ENCODE measurements at places on chromosomes 5 and 9.
A peak's percentile ranks its signal among the peaks of the same experiment; 100 is the strongest.

DNA sequence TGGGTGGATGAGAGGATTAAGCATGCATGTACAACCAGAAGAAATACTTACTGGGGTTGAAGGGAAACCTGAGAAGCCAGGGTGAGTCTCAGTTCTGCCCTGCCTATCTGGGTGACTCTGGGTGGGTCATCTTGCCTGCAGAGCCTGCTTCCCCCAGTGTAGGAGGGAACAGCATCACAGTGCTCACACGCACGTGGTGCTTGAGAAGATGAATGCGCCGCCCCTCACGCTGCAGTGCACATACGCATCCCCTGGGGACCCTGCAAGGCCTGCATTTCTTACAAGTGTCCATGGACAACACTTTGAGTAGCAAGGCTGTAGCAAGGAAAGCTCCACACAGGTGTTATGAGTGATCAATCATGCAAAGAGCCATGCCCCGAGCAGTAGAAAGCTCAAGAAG is 18.7 kb upstream of the GABBR2 start:
- no peak for DNase-seq
- H3K27me3 ChIP-seq = no peaks in the 10 kb centered on the region

DNA sequence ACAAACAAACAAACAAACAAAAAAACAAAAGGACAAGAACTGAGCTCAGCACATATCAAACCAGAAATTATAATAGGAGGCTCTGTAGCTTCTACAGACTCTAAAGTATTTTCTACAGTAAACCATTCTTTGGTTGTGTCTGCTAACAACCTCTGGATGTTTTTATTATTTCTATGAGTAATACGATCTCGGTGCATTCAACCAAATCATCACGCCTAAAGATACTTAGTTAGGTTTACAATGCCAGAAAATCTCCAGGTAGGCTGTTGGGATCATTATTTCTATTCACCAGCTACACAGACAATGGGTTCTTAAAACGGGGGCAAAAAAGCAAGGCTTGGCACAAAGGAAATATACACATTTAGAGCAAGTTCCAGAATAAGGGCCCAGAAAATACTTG is 41.6 kb upstream of the ALDOB start:
- no peaks in the 10 kb centered on the region for H3K27me3 ChIP-seq
- peaks cover 48% of the 10 kb centered on the region for H3K4me1 ChIP-seq
- DNase-seq = no peak
- H3K4me3 ChIP-seq = no peak overlapping the region
- no peaks in the 10 kb centered on the region for H3K36me3 ChIP-seq

DNA sequence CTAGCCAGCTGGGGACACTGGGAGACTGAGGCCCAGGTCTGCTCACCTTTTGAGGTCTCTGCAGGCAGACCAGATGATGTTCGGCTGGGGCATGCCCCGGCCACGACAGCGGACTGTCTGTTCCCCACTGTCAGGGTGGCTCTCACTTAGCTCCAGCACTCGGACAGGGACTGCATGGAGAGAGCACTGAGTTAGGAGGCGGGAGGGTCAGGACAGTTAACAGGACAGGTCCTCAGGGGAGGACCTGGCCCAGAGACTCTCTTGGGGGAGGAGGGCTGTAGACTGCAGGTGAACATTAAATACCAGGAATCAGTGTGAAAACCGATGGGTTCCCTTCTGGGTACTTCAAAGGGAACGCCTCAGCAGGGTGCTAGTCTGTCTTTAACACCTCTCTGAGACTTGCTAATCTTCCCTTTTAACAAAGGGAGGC is 25.1 kb downstream of the PDGFRB start:
- H3K36me3 ChIP-seq = no peaks in the 10 kb centered on the region
- no peak overlapping the region for H3K4me3 ChIP-seq
- H3K4me1 ChIP-seq = peaks cover 53% of the 10 kb centered on the region

DNA sequence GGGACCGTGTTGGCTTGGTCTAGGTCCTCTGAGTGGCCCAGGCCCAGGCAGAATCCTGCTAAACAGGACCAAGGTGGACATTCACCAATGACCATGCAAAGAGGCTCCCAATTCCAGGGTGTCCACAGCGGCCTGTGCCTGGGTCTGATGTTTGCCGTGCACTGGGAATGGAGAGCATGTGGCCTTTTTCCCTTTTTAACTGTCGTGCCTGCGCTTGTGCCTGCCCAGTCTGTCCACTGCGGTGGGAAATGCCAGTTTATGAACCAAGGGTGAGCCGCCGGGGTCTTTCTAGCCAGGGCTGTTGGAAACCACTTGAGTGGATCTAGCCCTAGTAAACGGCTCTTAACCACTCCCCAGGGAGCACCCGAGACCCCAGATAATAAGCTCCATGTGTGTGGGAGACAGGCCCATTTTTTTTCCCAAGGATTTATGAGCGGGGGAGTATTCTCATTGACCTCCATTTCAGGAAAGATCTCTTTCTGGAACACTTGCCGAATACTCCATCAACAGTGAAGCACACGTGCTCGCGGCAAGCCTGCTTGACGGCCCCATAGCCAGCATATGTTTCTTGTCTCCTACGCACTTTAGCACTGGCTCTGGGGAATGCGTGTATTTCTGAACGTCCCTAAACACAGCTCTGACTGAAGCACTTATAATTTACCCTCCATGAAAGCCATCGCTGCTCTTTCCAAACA is 93.2 kb upstream of the PHYKPL start:
- H3K4me3 ChIP-seq = no peak overlapping the region
- H3K27ac ChIP-seq = peak overlapping the region; percentile 31
- peaks cover 13% of the 10 kb centered on the region for H3K4me1 ChIP-seq
- no peaks in the 10 kb centered on the region for H3K36me3 ChIP-seq
- no peaks in the 10 kb centered on the region for H3K27me3 ChIP-seq

DNA sequence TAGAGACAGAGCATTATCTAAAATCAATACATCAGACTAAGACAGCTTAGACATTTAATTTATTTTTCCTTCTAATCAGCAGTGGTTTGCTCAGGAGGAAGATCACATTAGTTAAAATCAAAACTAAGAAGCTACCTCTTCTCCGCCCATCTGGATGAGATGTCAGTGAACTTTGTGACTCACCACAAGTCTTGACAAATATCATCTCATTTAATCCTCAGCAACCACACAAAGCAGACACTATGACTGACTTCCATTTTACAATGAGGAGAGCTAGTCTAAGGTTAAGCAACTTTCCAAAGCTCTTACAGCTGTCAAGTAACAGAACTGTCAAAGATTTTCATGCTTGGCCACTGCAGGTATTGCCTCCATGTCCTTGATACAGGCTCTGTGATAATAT is 289.5 kb downstream of the DEPDC1B start:
- H3K36me3 ChIP-seq = no peaks in the 10 kb centered on the region
- no peaks in the 10 kb centered on the region for H3K4me1 ChIP-seq
- DNase-seq = no peak
- H3K4me3 ChIP-seq = no peak overlapping the region
- no peaks in the 10 kb centered on the region for H3K27me3 ChIP-seq

GRCh38 chr9:91144769-91145168 is 216.9 kb downstream of the AUH start:
- H3K4me1 ChIP-seq = no peaks in the 10 kb centered on the region
- no peak overlapping the region for H3K27ac ChIP-seq
- H3K36me3 ChIP-seq = no peaks in the 10 kb centered on the region
- DNase-seq = no peak
- no peak overlapping the region for H3K4me3 ChIP-seq

DNA sequence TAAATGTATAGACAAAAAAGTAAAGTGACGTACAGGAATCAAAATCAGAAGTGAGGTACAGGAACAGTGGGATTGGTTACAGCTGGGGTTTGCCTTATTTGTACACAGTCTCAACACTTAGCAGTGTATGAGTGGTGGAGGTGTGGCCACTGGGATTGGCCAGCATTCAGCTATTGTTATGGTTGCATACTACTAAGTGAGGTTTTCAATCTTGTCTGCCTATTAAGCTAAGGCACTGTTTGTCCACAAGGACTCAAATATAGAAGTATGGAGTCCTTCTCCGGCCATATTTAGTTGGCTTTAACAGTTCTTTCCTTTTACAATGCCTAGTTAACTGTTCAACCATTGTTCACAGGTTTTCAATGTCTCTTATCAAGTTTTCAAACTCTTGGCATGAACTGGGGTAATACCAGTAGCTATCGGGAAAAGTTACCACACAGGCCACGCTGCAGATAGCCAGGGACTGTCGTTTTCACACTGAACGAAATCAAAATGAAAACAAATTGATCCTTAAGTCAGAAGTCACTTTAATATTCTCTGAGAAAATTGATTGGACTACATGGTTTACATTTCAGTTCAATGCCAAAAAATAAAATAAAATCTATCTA is 176.0 kb upstream of the FREM1 start:
- no peak for DNase-seq
- H3K4me1 ChIP-seq = no peaks in the 10 kb centered on the region
- H3K4me3 ChIP-seq = no peak overlapping the region
- H3K27ac ChIP-seq = no peak overlapping the region
- H3K36me3 ChIP-seq = no peaks in the 10 kb centered on the region

- no peak overlapping the region for H3K27ac ChIP-seq
- no peak overlapping the region for H3K4me3 ChIP-seq
- H3K36me3 ChIP-seq = no peaks in the 10 kb centered on the region
- no peaks in the 10 kb centered on the region for H3K27me3 ChIP-seq
- DNase-seq = no peak
- peaks cover 17% of the 10 kb centered on the region for H3K4me1 ChIP-seq
Measured at GRCh38 chr9:113648048-113648447, 184.5 kb downstream of the RGS3 start.

- H3K27me3 ChIP-seq = no peaks in the 10 kb centered on the region
- no peaks in the 10 kb centered on the region for H3K36me3 ChIP-seq
- H3K4me1 ChIP-seq = no peaks in the 10 kb centered on the region
- H3K27ac ChIP-seq = no peak overlapping the region
Measured at GRCh38 chr5:130227699-130228098, 323.4 kb downstream of the CHSY3 start.

All from vagina (tissue), 2 donors.